ENCODE measurements at places on chromosomes 5 and 9.

- no peak for DNase-seq
Observed at GRCh38 chr9:127549218-127549617, 62.9 kb upstream of the STXBP1 start.

DNA sequence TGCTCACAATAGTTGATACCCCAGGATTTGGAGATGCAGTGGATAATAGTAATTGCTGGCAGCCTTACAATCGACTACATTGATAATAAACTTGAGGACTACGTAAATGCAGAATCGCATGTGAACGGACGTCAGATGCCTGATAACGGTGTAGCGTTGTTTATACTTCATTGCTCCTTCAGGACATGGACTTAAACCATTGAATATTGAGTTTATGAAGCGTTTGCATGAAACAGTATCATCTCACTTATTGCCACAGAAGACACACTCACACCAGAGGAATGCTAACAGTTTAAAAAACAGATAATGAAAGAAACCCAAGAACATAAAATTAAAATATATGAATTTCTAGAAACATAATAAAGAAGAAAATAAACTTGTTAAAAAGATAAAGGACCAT is 101.6 kb downstream of the GABBR2 start:
- DNase-seq: no peak

GRCh38 chr9:113888976-113889375 is 12.9 kb downstream of the ZNF618 start:
- DNase-seq: no peak

DNA sequence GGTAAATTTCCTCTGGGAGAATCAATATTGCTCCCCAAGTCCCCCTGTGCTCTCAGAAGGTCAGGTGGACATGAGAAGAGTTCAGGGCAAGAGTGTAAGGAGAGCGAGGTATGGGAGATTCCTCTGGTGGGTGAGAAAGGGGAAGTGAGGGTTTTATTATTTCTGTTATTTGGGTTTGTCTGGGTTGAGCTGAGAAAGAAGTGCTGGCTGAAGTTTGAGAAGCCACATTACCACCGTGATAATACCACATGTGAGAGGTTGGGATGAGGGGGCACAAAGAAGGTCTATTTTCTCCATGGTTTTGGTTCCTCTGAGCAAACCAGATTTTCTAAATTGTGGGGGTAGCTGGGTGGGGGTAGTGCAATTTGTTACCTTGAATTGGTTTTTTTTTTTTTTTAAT is 350.4 kb downstream of the OSTF1 start:
- DNase-seq: no peak

- no peak for DNase-seq
Observed at GRCh38 chr9:87954230-87954629, 20.1 kb downstream of the CDK20 start.

GRCh38 chr5:173094012-173094661 is 38.0 kb downstream of the CREBRF start:
- peak; percentile 12 for DNase-seq

DNA sequence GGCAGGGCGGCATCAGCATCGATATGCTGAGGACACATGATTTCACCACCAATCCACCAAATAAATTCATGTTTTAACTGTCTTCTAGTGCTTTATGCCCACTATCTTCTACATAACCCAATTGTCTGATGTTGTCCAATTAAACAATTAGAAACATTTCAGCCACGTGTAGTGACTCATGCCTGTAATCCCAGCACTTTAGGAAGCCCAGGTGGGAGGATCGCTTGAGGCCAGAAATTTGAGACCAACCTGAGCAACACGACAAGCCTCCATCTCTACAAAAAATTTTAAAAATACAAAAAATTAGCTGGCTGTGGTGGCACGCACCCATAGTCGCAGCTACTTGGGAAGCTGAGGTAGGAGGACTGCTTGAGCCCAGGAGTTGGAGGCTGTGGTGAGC is 128.1 kb downstream of the MYO10 start:
- DNase-seq: no peak

All from HT-29 (cell line).